ENCODE measurements at places on chromosomes 12 and 14.

DNA sequence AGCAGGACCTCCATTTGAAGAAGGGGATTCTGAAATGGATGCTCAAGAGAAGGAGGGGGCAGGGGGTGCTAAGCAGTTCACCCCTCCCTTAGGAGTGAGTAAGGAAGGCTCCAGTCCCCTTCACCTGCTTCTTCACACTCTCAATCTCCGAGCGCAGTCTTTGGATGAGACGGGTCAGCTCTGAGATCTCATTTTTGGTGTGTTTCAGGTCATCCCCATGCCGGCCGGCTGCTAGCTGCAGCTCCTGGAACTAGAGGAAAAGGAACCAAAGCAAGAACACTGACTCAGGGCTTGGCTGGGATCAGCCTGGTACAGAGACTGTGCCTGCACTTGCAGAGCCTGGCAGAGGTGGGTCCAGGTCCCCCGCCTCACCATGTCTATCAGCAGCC lies 7.3 kb downstream of the KRT73 start:
- DNase-seq = no peak

DNA sequence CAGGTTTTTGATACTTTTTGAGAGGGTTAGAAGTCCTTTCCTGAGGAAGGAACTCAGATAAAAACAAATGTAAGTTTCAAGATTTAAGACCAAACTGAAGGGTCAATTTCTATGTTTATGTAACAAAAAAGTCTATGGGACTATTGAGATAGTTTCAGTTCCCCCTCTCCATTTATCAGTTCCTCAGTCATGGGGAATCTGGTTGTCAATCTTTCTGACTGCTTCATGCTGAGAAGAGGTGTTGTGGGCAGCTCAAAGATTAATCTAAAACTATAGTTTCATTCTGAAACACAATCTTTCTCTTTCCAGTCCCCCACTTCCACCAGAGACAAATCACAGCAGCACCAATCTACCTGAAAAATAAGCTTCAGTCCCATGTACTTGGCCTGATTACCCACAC lies 93.7 kb downstream of the KCNMB4 start:
- no peak for DNase-seq

- DNase-seq = no peak
These were observed 14.8 kb downstream of the HIP1R start for GRCh38 chr12:122850048-122850445.

DNA sequence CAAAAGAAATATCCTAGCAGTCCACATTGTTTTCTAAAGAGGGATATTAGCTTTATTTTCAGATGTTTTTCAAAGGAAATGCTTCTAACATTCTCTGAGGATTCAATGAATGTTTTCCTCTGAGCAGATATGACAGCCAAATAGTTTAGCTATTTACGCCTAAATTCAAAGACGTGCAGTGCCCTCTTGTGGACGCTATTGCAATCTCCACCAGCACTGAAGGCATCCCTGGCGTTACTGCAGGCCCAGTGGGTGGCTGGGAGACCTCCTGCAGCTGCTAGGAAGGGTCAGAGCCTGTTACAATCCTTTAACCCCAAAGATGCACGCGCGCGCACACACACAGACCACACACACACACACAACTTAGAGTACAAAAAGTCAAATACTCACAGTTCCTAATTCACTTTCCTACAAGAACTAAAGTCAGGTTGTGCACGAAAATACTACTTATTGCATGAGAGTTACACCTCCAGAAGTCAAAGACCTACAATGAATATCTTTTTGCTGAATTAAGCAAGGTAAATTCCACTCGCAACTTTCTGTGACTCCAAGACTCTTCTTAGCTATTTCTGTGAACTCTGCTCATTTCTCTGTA lies 589.3 kb upstream of the TMEM132C start:
- DNase-seq = peak; percentile 44

DNA sequence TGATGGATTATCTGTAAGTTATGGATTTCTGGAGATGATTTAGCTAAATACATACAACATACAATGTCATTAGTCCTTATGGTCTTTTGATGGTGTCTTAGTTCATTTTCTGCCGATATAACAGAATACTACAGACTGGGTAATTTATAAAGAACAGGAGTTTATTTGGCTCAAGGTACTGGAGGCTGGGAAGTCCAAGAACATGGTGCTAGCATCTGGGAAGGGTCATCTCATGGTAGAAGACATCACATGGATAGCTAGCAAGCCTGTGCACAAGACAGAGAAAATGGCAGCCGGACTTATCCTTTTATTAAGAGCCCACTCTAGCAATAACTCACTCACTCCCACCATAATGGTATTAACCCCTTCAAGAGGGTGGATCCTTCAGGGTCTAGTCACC lies 24.2 kb downstream of the KLHL28 start:
- DNase-seq = no peak

GRCh38 chr12:97386133-97386581 lies 76.4 kb upstream of the RMST start:
- no peak for DNase-seq

DNA sequence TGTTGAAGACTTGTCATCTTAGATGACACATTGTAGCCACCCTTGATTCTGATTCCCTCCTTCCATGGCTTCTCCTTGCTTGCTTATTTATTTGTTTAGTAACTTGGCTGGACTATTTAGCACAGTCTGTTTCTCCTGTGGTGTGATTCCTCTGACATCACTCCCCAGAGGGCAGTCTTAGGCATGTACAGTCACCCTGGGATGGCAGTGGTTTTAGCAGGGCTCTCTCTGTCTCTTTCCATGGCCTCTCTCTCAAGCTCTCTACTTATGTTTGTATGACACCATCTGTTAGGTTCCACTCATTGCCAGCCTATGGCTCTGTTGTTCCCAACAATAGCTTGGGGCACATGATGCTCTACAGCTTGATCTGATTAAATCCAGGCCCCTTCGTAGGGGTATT lies 158.3 kb downstream of the ADGRD1 start:
- DNase-seq = no peak

All from SK-N-MC (cell line).